Activated naive CD4-positive, alpha-beta T cell treated with anti-CD3 and anti-CD28 coated beads for 36 hours (primary cell): ENCODE measurements at places on chromosomes 12 and 14. TPM values are rescaled to one million over a fixed set of nuclear protein-coding genes. Genes with fewer than 3 reads are reported as not detected.
A peak's percentile ranks its signal among the peaks of the same experiment; 100 is the strongest.

GRCh38 chr14:100170880-100171279, 11.4 kb upstream of the DEGS2 start:
- H3K4me1 ChIP-seq, result peaks cover 7% of the 10 kb centered on the region
- no peak for DNase-seq
- no peaks in the 10 kb centered on the region for H3K27me3 ChIP-seq
- H3K27ac ChIP-seq, result no peak overlapping the region
- H3K36me3 ChIP-seq, result no peaks in the 10 kb centered on the region

DNA sequence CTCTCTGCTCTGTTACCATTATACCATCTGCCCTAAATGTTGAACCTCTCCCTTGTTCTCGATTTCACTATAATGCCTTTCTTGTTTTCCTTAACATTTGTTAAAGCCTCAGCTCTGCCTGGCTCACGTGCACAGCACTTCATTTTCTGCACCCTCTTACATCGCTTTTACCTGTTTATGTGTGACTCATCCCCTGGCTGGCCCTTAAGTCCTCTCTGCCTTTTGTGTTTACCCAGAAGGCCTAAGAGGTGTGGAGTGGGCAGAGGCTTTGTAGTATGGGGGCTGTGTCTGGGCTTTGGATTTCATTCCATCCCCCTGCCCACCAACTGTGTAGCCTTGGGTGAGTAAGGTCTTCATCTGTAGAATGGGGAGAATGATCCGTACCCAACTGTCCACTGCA, 36.5 kb downstream of the UBE3B start:
- no peaks in the 10 kb centered on the region for H3K4me1 ChIP-seq
- no peak overlapping the region for H3K4me3 ChIP-seq
- no peaks in the 10 kb centered on the region for H3K27me3 ChIP-seq
- DNase-seq, result no peak

The KRT6C gene
- total RNA-seq, result not detected

The OTUB2 gene
- 1.7 TPM for total RNA-seq

The KIF21A gene
- total RNA-seq, result 21.4 TPM

DNA sequence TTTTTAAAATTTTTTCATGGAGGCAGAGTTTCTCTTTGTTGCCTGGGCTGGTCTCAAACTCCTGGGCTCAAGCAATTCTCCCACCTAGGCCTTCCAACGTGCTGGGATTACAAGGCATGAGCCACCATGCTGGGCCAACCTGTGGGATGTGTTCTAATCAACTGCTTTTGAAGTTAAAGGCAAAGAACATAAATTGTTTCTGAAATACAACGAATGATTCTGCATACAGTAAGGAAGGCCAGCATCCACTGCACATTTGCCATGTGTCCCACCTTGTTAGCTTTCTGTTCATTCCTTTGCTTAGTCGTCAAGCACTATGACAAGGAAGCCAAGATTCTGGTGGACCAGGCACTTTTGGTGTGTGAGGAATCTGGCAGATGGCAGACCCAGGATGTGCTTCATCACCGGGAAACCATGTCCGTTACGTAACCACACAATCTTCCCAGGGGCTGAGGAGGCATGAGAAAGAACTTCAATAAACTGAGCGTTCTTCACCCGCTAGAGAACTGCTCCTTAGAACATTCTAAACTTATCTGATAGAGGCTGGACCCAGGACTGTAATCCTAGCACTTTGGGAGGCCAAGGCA, 24.5 kb downstream of the MOK start:
- H3K4me1 ChIP-seq, result peaks cover 3% of the 10 kb centered on the region
- H3K4me3 ChIP-seq, result no peak overlapping the region
- H3K27ac ChIP-seq, result no peak overlapping the region
- no peaks in the 10 kb centered on the region for H3K27me3 ChIP-seq

- no peak overlapping the region for H3K27ac ChIP-seq
- no peaks in the 10 kb centered on the region for H3K4me1 ChIP-seq
- H3K4me3 ChIP-seq, result no peak overlapping the region
- H3K36me3 ChIP-seq, result no peaks in the 10 kb centered on the region
- peaks cover 2% of the 10 kb centered on the region for H3K27me3 ChIP-seq
These were observed 77.1 kb upstream of the DICER1 start for GRCh38 chr14:95234426-95234825.

DNA sequence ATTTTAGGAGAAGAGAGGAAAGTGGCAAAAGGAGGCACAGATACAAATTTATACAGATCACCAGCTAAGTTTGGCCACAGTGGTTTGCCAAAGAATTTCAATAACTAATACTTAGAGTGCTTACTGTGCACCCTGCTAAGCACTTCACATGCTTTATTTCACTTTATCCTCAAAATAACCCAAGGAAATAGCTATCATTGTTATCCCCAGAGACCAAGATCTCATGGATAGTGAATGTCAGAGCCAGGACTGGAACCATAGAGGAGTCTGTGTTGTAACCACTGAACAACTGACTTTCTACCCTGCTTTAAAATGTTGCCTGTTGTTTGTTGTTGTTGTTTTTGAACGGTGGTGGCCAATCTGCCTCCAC, 1.3 kb upstream of the TCP11L2 start:
- H3K36me3 ChIP-seq, result no peaks in the 10 kb centered on the region
- peaks cover 47% of the 10 kb centered on the region for H3K4me1 ChIP-seq
- no peak for DNase-seq
- H3K27me3 ChIP-seq, result no peaks in the 10 kb centered on the region
- H3K4me3 ChIP-seq, result peak overlapping the region; percentile 81

The TMPRSS12 gene
- total RNA-seq, result not detected
